ENCODE measurements at places on chromosomes 11 and 22. TPM values are rescaled to one million over a fixed set of nuclear protein-coding genes. Genes with fewer than 3 reads are reported as not detected.

Gene OR51B4
- polyA plus RNA-seq = not detected

Gene UPK3A
- polyA plus RNA-seq = 1.3 TPM

Gene SEC14L2
- polyA plus RNA-seq = 4.9 TPM

Gene UVRAG
- 16.5 TPM for polyA plus RNA-seq

Gene METTL15
- polyA plus RNA-seq = 23.0 TPM

Gene GVQW3
- 10.9 TPM for polyA plus RNA-seq

Gene JAM3
- polyA plus RNA-seq = 57.0 TPM

All from renal cortex interstitium (tissue), 15 donors.